ENCODE measurements at places on chromosomes 12 and 14.
A peak's percentile ranks its signal among the peaks of the same experiment; 100 is the strongest.

DNA sequence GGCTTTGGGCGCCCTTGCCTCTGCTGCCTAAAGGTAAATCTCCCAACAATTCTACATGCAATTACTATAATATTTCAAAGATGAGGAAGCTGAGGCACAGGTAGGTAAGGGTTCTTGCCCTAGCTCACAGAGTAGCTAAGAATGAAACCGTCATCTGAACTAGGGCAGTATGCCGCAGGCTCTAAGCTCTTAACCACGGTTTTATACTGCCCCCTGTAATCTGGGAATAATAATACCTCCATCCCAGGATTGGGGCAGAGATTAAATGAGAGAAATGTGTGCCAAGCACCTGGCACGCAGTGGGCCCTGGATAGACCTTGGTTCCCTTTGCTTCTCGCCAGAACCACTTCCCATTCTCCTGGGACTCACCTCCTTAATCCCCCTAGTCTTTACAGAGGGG, 1.5 kb upstream of the HRK start:
- no peak for DNase-seq

DNA sequence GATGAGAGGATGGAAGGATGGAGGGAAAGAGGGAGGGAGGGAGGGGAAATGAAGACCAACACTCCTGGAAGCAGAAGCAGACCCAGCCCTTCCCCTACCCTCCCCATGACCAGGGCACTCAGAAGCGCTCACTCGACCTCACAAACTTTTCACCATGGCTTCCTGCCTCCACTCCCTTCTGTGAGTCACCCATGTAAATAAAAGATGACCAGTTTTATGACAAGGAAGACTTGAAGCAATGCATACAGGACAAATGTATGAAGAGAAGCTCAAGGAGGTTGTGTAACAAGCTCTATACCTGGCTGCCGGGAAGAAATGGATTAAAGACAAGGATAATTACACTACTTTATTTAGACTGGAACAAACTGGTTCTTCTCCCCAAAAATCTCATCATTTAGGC, 63.8 kb downstream of the CDC42BPB start:
- peak; percentile 69 for DNase-seq

DNA sequence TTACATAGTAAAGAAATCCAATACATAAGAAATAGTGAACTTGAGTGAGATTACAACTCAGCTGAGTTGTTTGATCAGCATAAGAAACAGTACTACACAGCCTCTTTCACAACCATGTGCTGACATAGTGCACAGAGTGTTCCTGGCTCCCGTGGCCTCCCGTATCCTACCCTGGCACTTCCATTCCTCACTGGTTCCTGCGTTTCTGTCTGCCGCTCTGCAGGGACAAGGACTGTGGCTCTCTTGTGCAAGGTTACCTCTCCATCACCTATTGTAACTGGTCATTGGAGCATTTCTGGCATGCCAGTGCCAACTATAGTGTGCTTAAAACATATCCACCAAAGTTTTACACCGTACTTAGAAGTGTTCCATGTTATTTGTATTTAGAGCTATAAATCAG, 46.3 kb upstream of the PCED1B start:
- DNase-seq, result no peak

- DNase-seq, result no peak
Observed at GRCh38 chr12:59185295-59185694, 265.0 kb upstream of the LRIG3 start.

DNA sequence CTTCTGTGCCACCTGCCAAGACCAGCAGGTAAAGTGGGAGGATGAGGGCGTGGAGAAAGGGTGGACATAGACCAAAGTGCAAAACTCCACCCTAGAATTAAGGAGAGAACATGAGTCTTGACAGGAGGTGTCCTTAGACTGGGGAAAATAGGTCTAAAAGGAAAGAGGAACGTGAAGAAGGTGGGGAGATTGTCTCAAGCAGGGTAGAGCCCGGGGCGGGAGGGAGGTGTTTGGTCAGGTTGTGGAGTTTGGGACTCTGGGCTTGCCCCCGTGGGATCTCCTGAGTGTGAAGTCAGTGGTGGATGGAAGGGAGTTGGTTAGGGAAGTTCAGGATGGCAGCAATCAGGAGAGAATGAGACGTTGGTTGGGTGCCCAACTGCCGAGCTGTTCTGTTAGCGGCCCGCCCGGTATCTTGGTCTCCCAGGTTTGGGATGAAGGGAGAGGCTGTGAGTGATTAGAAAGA, 386 bp downstream of the DGKA start:
- no peak for DNase-seq

All from mesenchymal stem cell (in vitro differentiated cells and primary cell).